ENCODE measurements at places on chromosomes 12 and 14.

DNA sequence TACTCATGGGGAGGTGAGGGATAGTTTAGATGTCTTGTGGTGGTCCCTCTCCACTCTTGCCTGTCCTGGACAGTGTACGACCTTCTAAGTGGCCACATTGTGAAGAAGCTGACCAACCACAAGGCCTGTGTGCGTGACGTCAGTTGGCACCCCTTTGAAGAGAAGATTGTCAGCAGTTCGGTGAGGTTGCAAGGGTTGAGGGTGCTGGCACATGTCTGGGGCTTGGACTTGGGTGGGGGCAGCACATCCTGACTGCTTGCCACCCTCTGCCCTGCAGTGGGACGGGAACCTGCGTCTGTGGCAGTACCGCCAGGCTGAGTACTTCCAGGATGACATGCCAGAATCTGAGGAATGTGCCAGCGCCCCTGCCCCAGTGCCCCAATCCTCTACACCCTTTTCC is 7.6 kb upstream of the FITM1 start:
- no peak for DNase-seq

DNA sequence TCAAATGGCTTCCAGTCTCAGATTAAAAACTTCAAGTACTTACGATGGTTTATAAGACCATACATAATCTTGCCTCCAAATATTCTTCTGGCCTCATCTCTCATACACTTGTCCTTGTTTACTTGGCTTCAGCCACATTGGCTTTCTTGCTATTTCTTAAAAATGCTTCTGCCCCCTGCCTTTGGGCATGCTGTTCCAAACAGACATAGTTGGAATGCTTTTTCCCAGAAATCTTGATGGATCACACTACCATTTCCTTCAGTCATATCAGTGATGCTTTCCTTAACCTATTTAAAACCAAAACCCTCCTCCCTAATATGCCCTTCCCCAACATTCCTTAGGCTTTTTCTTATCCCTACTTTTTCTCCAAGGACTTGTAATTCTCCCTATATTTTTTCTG is 74.4 kb upstream of the PAWR start:
- DNase-seq, result no peak

DNA sequence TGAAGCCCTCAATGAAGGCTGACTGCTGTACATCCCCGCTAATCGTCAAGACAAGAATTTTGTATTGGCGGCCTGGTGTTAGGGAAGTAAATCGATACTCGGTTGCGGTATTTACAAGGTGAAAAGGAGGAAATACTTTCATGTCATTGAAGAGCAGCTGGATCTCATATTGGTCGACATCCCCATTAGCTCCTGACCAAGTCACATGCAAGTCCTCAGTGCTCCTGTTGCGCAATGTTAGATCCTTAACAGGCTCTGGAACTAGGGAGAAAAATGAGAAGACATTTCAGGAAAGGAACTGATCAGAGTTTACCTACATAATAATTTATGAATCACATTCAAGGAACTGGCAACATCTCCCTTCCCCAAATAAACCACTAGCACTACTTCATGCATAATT is 66.2 kb downstream of the PTPRB start:
- no peak for DNase-seq

DNA sequence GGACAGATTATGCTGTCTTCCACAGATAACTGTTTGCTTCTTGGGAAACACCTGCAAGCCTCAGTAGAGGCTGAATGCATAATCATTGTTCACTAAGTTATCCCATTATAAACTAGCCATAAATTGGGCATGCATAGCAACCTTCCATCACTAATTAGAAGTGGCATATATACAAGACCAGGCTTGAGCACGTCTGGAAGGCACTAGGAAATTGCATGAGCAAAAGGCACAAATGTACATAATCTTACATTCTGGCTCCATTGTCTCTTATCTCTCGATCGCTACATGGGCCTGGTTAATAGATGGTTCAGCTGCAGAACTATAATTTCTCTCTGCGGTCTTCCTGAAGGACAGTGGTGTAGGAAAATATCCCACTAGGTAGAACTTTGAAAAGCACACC is 679.2 kb downstream of the RPL10L start:
- no peak for DNase-seq

DNA sequence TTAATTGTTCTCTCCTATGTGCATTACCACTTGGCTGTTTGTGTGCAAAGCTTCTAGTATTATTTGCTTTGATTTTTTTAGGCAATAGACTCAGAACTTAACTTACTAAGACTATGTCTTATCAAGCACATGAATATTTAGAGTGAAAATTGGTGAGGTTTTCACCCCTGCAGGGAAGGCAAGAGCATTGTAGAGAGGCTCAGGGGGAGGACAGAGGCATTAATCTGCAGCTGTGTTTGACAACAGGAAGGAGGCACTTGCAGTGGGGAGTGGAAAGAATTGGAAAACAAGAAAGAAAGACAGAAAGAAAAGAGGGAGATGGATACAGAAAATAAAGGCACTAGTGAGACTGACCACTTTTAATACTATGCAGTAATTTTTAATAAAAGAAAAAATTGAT is 431.6 kb downstream of the PDZRN4 start:
- DNase-seq, result no peak

GRCh38 chr12:50074936-50075807 is 10.0 kb upstream of the SMARCD1 start:
- peak; percentile 73 for DNase-seq

- no peak for DNase-seq
Observed at GRCh38 chr12:53840316-53840715, 88.5 kb upstream of the CISTR start.

DNA sequence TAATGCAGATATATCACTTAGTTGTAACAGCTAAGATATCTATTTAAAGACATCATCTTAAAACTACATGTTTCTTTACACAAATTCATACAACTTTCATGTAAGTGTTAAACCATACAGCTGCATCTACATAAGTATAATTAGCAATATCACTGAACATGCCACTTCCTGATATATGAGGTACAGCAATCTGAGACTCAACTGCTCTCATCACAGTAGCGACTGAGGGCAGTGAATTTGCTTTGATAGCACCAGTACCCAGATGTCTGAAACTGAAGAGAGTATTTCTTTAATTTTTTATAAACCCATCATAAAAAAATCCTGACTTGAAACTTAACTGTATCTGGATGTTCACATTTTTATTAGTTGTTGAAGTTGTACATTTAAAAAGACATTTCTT is 34.7 kb upstream of the NUAK1 start:
- no peak for DNase-seq

All from activated gamma-delta T cell treated with anti-CD3 and anti-CD28 coated beads, Interleukin-2, amount 50 U/mL, for 16 hours (primary cell).